ENCODE measurements at places on chromosomes 7 and 10.

DNA sequence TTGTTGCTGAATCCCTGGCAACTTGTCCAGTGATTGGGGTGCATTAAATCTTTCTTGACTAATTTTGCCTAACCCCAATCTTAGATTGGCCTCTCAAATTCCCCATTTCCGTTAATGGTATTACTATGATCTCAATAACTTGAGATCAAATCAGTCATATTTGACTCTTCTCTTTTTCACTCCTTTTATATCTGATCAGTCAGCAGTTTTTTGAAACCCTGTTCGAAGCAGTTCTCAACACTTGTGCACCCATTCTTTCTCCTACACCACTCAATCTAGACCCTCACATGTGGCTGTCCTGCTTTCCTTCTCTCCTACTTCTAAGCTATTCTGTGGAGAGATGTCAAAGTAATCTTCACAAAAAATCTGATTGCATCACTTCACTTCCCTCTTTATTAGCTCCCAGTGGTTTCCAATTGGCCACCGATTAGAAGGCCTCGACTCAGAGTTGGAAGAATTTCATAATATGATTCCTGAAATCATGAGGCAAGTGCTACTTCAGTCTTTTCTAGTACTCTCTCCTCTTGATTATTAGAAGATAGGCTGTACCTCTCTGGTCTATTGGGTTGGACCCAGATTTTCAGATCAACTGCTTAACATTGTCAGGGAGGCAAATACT is 128.9 kb downstream of the ZNF365 start:
- peak; percentile 8 for DNase-seq

DNA sequence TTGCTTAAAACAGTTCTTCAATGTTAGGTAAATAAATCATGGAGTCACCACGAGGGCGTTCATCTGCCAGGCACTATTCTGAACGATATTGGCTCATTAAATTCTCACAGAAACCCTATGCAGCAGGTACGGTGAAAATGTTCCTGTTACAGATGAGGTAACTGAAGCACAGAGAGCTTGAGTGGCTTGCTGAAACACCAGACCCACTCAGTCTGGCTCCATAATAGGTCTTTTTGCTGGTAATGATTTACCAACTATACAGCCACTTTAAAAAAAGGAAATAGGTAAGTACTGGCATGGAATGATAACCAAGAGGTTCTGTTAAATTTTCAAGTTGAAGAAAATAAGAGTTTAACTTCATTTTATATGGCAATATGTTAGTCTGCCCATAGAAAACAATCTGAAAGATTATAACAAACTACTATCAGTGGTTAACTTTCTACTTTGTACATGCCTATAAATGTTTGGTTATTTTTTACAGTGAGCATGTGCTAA is 1.3 kb upstream of the TM9SF3 start:
- DNase-seq: no peak

- DNase-seq: no peak
Measured at GRCh38 chr7:4762121-4763055, 13.0 kb upstream of the AP5Z1 start.

DNA sequence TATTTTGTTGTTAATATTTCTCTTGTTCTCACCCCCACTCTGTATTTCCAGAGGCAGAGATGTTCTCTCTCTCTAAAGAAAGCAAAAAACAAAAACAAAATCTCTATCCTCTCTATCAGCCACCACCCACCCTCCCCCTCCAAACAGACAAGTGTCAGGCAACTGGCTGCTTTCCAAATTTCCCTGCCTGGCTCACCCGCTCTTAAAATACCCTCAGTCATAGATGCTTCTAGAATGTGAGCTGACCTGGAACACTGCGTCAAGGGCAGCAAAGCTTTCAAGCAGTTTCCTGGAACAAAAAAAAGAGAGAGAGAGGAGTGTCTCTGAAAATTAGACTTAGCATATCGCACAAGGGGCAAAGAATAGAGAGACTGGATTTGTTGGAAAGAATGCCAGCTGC is 341.0 kb upstream of the ZMIZ1 start:
- DNase-seq: peak; percentile 37

DNA sequence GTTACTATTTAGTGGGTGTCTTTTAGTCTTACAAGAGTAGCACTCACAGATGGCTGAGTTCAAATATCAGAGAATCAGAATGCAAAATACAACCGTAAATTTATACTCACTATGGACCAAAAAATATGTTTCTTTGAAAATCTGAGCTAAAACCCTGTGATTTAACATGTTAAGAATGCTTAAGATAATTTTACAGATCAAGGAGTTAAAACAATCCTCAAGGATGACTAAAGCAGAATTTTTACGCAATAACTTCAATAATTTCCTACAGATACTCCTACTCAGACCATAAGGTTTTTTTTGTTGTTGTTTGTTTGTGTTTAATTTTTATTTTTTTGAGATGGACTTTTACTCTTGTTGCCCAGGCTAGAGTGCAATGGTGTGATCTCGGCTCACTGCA is 47.9 kb upstream of the CCDC6 start:
- DNase-seq: no peak

DNA sequence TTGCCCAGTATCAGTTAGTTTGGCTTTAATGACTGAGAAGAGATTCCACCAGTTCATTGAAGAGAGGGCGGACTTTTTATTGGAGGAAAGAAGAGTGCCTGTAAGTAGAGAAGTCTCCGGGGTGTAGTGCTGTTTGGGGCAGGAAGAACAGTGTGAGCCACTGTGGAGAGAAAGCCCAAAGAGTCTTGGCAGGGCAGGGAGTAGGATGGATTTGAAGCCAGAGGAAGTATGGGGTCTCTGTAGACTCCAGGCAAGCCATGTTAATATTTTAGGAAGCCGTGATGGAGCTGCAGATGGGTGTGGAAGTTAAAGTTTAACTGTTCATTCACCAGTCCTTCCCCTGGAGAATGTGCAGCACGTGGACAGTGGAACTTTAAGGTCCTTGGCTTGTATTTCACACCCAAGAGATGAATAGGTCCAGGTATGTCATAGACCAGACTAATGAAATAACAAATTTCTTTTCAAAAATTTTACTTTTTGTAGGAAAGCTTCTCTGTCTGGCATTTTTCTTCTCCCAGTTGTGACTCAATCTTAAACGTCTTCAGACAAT is 54.1 kb downstream of the TCF7L2 start:
- DNase-seq: no peak

DNA sequence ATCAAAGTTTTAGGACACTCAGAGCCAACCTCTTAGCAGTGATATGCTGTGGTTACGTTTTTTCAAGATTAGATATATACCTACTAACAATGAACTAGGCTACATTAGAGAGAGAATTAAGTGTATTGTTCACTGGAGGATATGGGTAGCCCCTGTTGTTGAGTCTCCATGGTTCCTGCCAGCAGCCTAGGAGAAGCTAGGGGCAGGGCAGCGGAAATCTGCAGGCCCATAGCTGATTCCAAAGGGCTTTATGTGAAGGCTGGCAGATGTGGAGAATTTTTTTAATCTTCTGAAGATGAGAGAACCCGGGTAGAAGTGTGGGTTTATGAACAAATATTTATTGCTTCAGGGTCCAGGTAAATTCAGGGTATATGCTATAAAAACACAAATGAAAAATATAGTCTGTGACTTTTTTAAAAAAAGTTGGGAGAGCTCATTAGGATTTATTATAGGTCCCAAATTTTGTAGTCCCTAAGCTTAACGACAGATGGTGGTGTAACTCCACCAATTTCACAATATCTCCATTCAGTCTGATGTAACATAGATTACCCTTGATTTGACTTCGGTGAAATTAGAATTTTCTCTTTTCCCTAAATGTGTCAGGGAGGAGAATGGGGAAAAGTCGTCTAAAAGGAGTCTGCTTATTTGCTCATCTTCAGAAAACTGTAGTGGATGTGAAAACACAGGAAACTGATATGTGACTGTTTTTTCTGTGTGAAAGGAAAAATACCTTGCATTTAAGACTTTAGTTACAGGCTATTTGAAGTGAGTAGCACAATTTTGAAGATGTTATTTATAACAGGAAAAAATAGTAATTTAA is 163.0 kb upstream of the PPP1R3A start:
- DNase-seq: peak; percentile 78

DNA sequence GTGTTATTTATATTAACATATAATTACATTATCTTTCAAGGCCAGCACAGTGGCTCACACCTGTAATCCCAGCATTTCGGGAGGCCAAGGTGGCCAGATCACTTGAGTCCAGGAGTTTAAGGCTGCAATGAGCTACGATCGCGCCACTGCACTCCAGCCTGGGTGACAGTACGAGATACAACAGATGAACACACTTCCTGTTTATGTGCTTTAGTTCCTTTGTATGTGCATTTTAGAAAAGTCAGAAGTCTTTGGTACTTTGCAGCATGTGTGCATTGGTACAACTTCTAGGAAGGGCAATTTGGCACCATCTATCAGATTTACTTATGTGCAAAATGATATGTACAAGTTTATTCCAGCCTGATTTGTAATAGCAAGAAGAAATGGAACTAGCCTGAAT is 13.3 kb downstream of the SLC35G1 start:
- no peak for DNase-seq

- no peak for DNase-seq
Measured at GRCh38 chr10:130427216-130427722, 291.1 kb downstream of the GLRX3 start.

GRCh38 chr7:42081671-42082070 is 155.3 kb downstream of the GLI3 start:
- no peak for DNase-seq

GRCh38 chr10:48703531-48704122 is 19.0 kb downstream of the WDFY4 start:
- no peak for DNase-seq

DNA sequence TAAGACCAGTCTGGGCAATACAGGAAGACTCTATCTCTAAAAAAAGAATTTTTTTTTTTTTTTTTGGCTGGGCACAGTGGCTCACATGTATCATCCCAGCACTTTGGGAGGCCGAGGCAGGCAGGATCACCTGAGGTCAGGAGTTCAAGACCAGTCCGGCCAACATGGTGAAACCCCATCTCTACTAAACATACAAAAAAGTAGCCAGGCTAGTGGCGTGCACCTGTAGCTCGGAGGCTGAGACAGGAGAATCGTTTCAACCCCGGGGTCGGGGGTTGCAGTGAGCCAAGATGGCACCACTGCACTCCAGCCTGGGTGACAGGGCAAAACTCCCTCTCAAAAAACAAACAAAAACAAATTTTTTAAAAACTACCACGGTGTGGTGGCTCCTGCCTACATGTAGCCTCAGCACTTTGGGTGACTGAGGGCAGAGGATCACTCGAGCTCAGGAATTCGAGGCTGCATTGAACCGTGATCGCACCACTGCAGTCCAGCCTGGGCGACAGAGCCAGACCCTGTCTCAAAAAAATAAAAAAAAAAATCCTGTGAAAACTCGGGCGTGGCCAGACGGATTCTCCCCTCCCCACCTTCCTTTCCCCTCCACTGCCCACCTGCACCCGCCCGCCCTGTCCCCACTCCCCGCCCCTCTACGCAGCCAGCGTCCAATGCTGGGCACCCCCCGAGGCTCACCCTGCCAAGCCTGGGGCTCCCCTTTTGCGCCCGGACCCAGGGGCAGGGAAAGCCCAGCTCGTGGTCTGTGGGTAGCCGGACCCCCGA is 745 bp upstream of the ORAI2 start:
- DNase-seq: no peak

GRCh38 chr7:152115021-152115718 is 89.7 kb downstream of the GALNT11 start:
- DNase-seq: no peak

DNA sequence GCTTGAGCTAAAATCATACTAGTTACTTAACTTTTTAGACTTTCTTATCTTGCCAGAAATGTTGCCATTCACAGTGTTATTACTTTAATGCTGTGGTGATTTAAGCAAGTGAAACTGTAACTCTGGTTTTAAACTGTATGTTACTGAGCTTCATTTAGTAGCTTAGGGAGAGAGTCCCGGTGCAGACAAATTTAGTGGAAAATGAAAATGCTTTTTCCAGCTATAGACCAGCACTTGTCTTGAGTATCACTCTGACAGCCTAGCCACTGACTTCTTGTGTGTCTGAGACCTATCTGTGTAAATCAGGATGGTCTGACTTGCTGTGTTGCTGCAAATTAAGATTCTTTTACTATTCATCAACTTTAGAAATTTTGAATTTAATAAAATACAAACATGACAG is 200.8 kb downstream of the CACNB2 start:
- DNase-seq: no peak

- DNase-seq: peak; percentile 83
Measured at GRCh38 chr7:101688183-101688831, 59.2 kb upstream of the MYL10 start.

GRCh38 chr10:45433716-45434469 is 59.9 kb downstream of the ALOX5 start:
- DNase-seq: no peak

DNA sequence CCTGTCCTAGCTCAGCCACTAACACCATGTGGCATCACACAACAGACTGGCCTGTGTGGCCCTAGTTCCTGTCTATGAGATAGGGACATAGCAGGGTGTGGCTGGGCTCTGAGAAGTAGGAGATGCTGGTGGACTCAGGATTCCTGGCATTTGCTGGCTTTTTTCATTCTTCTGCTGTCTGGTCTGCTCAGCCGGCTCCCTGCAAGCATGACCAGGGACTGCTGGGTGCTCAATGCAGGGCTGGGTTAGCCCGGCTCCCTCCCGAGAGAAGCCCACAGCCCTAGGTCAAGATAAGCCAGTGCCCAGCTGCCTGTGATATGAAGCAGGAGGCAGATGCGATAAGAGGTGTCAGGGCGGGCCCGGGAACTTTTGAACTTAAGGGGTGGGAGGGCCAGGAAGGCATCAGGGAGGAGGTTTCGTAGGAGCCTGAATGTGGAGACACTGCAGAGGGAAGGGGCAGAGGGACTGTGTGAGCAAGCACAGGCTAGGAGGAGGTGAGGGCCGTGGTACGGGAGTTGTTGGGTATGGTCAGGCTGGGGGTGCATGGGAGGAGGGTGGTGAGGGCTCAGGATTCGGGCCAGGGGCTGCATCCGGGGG is 3.5 kb downstream of the AQP1 start:
- no peak for DNase-seq

DNA sequence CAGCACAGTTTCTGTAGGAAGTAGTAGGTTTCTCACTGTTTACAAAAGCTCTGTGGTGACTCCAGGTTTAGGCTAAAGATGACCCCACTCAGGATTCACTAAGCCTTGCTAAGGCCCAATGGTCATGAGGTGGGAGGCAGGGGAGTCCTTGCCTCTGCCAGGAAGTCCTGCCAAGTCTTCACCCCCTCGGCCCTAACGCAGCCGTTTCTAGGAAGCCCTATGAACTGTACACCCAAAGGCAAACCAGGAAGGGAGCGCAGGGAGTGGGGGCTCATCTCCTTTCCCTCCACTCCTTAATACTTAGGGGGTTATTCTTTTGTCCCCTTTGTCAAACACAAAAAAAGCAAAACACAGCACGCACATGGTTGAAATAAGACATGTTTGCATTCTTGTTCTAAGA is 64.6 kb downstream of the CTBP2 start:
- DNase-seq: no peak

- DNase-seq: no peak
Measured at GRCh38 chr7:123570390-123571182, 13.0 kb upstream of the NDUFA5 start.

GRCh38 chr7:5266191-5267028 is 16.3 kb upstream of the SLC29A4 start:
- no peak for DNase-seq
